ENCODE measurements at places on chromosomes 5 and 9. TPM values are rescaled to one million over a fixed set of nuclear protein-coding genes. Genes with fewer than 3 reads are reported as not detected.

GPR150 gene
- 0.25 TPM for total RNA-seq

RAB14 gene
- 77.2 TPM for total RNA-seq

STC2 gene
- 0.25 TPM for total RNA-seq

TLX3 gene
- total RNA-seq, result not detected

LIFR gene
- total RNA-seq, result 43.5 TPM

FBP2 gene
- total RNA-seq, result not detected

SURF4 gene
- total RNA-seq, result 54.1 TPM

ENHO gene
- total RNA-seq, result 27.8 TPM

CTXN3 gene
- 3.2 TPM for total RNA-seq

RGS7BP gene
- total RNA-seq, result 7.6 TPM

BAAT gene
- total RNA-seq, result under 0.01 TPM

RFK gene
- total RNA-seq, result 56.8 TPM

CYLC2 gene
- not detected for total RNA-seq

FYB1 gene
- total RNA-seq, result 1.5 TPM

PCDHGA6 gene
- total RNA-seq, result 9.6 TPM

SV2C gene
- 1.5 TPM for total RNA-seq

RUFY1 gene
- total RNA-seq, result 20.2 TPM

SLC22A4 gene
- 1.5 TPM for total RNA-seq

NDST1 gene
- 28.0 TPM for total RNA-seq

CCDC152 gene
- total RNA-seq, result 6.1 TPM

IFNA13 gene
- total RNA-seq, result not detected

KIAA0825 gene
- total RNA-seq, result 25.1 TPM

S1PR3 gene
- total RNA-seq, result 9.6 TPM
